Activated T-cell treated with anti-CD3 and anti-CD28 coated beads for 4 hours (primary cell): ENCODE measurements at places on chromosomes 16 and 17.

- no peak for DNase-seq
These were observed 454.0 kb downstream of the WWOX start for GRCh38 chr16:78553268-78554039.

DNA sequence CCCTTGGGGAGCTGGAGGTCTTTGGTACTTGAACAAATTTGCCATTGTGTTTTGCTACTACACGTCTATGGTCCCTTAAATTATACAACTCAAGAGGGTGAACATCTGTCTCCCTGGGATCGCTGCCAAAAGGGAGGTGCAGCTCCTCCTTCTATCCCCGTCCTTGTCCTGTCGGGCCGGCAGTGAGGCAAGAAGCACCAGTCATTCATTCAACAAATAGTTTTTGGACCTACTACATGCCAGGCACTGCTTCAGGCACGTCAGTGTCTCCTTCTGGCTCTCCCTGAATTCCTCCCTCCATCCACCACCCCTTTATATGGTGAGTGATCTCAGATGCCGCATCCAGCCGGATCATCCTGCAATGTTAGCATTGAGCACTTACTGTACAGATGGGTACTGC, 2.2 kb upstream of the RPL38 start:
- no peak for DNase-seq

DNA sequence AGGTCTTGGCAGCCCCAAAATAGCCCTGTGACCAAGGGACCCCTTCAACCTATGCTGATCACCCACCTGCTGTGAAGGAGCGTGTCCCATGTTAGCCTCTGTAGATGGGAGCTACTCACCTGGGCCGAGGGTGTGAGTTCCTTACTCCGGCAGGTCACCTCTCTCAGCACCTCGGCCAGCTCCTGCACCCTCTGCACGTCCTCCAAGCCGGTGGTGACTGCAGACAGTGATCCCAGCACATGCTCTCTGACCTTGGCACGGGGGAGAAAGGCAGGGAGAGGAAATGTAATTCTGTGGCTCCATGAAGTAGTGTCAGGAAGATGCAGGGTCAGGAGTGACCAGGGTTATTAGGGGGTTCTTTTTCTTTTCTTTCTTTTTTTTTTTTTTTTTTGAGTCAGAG, 67.7 kb upstream of the BCO1 start:
- no peak for DNase-seq

DNA sequence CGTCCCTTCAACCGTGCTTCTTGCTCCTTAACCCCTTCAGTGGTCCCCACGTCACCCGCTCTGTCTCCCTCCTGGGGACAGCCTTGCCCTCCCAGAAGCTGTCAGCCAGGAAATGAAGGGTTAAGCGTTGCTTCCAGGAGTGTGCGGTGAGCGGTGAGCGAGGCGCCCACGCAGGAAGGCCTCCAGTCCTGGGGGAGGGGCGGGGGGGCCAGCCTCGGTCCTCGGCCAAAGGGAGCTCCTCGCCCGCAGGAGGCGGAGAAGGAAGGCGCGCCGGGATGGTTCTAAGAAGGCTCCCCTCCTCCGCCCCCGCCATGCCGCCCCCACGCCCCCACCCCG, 2.3 kb downstream of the RBFOX3 start:
- DNase-seq: no peak

DNA sequence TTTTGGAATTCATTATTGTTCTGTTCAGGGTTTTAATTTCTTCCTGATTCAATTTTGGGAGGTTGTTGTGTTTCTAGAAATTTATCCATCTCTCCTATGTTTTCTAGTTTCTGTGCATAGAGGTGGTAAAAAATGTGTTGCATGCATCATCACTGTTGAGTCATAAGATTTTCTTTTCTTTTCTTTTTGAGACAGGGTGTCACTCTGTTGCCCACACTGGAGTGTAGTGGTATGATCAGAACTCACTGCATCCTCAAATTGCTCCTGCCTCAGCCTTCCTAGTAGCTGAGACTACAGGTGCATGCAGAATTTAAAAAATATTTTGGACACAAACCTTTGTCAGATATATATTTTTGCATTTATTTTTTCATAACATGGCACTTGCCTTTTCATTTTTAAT, 184.8 kb downstream of the BCAS3 start:
- no peak for DNase-seq
